ENCODE measurements at places on chromosomes 5 and 9.

DNA sequence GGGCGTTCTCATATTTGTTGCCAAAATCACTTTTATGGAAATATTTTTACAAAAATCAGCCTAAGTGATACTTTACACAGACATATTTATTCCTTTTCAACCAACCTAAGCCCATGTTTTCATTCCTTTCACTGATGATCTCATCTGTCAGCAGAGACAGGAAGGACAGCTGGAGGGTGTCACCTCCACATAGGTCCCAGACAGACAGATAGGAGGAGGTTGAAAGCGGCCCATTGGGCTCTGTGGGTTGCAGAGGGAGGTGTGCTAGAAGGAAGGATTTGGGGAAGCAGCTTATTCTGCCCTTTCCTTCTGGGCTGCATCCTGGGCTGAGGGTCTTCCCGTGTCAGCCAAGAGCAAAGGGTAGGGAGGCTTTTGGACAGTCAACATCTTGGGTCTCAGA lies 26.0 kb upstream of the SEMA4D start:
- DNase-seq, result peak; percentile 33

GRCh38 chr9:38443181-38443580 lies 18.9 kb upstream of the IGFBPL1 start:
- no peak for DNase-seq

DNA sequence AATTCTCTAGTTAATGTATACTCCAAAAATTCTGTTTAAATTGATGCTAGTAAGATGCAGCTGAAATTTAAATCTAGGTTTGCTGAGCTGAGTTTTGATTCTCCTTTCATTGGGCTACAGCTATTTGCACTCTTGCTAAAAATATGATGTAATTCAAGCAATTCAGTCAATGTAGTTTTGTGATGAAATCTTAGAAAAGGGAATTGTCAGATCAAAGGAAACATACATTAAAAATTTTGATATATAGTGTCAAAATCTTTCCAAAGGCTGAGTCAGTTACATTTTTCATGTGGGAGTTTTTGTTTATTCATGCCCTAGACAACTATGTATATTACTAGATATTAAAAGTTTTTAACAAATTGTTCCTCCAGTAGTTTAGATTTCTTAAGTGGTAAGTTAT lies 334.9 kb upstream of the DAB2 start:
- DNase-seq, result no peak

GRCh38 chr9:137174722-137175293 lies 3.0 kb upstream of the TMEM210 start:
- DNase-seq, result no peak

- DNase-seq, result no peak
Observed at GRCh38 chr9:87662808-87663528, 63.0 kb upstream of the CTSL start.

- DNase-seq, result no peak
Observed at GRCh38 chr5:157203417-157203816, 22.8 kb downstream of the ITK start.

- DNase-seq, result no peak
Observed at GRCh38 chr9:131658377-131659129, 81.3 kb downstream of the RAPGEF1 start.

DNA sequence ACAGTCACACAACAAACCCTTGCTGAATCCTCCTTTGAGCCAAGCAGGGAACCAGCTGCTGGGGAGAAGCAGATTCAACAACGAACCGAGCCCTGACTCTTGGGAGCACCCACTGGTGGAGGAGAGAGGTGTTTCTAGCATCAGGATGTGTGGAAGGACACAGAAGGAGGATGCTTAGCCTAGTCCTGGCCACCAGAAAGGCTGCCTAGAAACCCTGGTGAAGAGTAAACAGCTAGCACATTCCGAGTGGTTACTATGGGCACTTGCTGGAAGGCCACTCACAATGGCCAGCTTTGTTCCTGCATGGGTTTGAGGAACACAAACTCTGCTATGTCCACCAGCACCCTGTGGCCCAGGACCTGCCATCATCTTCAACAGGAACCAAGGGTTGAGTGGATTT lies 1.8 kb downstream of the TIFAB start:
- no peak for DNase-seq

Measured in activated T-helper 1 cell treated with Interleukin-2 at 50 U/mL for 16 hours (primary cell).